ENCODE measurements at places on chromosomes 5 and 9.

DNA sequence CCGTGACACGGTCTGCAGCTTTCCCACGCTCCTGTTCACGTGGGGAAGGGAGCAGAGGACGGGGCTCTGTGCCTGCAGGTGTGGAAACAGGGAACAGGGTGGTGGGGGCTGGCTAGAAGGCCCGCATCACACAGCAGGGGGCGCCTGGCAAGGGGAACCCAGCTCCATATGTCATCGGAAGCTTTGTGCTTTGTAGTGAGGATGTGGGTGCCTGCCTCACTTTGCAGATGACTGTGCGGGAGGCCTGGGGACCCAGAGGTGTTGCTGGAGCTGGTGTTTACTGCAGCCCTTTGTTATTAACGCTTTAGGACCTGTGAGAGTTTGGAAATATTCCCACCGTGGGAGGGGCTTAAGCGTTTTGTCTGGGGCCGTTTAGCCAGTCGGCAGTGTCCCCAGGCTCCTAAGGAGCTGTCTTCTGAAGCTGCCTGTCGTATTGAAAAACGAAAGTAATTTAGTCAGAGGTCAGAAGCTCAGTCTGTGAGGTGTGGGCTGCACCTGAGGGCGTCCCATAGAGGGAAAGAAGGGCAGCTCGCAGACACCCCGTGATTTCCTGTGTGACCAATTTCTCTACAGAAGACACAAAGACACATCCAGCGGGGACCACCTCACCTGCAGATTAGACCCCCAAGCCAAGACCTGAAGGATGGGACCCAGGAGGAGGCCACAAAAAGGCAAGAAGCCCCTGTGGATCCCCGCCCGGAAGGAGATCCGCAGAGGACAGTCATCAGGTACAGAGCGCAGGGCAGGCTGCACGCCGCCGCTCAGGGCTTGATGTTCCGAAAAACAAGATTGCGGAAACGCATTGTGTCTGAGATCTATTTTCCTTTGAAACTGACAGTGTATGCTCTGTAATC is 9.1 kb downstream of the MAN1B1 start:
- DNase-seq = no peak

DNA sequence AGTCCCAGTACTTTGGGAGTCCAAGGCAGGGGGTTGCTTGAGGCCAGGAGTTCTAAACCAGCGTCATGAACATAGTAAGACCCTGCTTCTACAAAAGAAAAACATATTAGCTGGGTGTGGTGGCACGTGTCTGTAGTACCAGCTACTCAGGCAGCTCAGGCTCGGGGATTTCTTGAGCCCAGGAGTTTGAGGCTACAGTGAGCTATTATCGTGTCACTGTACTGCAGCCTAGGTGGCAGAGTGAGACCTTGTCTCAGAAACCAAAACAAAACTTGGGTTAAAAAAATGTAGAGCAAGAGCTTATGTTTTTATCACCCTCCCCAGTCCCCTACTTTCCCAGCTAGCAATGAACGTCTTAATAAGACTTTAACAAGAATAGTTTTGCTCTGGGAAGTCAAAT is 46.7 kb downstream of the UHRF2 start:
- DNase-seq = no peak

DNA sequence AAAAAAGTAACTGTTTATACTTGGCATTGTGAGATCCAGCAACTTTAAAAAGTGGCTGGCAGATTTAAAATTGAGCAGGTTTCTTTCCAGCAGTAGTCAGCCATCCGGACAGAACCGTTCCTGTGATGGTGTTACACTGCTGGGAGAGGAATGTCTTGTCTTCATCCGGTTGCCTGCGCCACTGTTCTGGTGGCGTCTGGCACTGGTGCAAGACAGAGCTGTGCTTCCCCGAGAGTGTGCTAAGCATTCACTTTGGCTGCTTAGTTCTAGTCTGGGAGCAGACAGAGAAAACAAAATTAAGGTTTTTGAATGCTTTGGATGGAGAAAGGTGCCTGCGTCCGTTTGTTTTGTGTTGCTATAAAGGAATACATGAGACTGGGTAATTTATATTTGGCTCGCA is 35.5 kb upstream of the CREBRF start:
- no peak for DNase-seq

DNA sequence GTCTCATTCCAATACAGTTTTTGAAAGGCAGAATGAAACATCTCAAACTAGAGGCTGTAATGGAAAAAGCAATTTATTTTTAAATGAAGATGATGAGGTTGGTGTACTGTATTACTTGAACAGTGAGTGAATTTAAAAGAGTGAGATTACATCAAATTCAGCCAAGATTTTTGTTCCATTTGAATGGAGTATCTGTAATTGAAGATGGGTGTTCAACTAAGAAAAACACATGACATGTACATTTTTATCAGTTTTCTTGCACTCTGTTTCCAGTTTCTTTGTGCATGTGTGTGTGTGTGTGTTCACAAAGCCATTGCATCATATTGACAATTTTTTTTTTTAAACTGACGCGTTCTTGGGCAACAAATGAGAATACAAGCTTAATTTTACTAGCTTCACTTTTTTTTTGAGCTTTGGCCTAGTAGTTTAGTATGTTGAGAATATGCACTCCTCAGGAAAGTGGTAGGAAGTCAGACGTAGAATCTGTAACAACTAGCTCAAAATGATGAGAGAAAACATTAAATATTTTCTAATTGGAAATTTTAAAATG is 243.5 kb downstream of the MAST4 start:
- no peak for DNase-seq

DNA sequence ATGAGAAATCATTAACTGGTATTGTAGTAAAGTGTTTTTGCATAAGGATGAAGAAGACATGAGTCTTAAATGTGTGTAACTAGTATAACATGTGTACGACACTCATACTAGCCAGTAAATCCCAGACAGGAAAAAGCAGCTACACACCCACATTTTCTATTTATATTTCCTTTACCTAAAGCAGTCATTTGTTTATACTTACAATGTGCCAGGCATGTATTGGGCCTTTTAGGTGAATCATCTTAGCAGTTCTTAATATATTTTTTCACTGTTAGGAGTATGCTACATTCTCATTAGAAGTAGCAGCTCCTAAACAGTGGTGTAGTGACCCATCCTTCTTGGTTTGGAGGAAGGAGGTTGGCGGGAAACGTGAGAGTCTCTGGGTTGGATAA is 55.8 kb upstream of the TMC1 start:
- DNase-seq = no peak

DNA sequence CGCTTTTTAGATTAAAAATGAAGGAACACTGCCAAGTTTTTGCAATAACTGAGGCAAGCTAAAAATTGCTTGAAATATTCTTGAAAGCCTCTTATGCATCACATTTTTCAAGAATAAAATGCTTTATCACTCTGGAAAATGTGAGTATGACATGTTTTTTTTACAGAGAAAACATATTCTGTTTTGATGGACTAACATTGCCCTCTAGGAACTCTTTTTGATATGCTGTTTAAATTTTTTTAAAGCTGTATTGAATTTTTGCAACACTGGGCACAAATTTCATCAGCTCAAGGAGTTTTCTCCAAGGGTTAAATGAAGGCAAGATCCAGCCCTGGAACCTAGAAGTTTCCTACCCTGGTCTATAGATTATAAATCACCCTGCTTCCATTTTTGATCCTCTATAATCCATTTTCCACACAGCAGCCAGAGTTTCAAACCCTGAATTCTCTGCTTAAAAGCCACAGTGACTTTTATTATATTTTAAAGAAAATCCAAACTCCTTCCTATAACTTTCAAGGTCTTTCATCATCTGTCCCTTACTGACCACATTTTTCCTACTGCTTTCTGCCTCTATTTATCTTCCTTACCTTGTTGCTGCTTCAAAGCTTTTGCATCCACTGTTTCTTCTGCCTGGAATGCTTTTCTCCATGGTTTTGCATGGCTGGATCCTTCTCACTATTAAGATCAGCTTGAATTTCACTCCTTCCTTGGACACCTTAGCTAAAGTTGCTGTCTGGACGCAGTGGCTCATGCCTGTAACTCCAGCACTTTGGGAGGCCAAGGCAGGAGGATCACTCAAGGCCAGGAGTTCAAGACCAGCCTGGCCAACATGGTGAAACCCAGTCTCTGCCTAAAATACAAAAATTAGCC is 60.9 kb downstream of the IL31RA start:
- DNase-seq = no peak

GRCh38 chr5:90899014-90899604 is 340.5 kb downstream of the ADGRV1 start:
- DNase-seq = no peak

DNA sequence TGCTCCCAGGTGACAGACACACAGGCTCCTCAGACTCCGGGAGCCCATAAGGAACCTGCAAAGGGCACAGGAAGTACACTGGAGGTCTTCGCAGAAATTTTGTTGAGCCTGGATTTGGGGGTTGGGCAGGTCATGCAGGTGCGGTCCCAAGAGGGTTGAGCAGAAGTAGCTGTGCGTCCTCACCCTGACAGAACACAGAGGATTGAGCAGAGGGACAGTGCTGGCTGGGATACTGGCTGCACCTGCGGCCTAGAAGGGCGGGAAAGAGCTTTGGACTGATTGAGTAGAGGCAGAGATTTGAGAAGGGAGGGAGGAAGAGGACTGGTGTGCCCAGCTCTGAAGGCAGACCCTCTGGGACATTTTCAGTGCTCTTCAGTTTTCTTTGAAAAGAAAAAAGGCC is 65.4 kb downstream of the PTPDC1 start:
- no peak for DNase-seq

GRCh38 chr5:173745123-173745522 is 128.7 kb upstream of the BOD1 start:
- no peak for DNase-seq

DNA sequence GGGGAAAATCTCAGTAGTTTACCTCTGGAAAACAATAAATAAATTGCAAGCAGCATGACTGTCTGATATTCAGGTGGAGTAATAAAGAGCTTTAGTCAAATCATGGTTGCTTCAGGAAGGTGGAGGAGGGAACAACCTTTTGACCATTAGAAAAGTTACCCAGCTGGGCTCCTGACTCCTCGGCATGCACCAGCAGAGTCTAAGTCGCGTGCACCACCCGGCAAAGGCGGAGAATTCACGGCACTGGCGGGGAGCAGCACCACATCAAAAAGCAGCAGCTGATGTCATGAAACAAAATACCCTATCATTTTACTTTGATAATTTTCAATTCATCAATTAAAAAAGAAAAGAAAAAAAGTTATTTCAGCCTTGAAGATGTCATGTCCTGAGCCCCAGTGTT is 34.6 kb downstream of the EBF1 start:
- DNase-seq = no peak

GRCh38 chr9:73911804-73912203 is 585.3 kb upstream of the RORB start:
- peak; percentile 24 for DNase-seq

GRCh38 chr5:150434464-150434863 is 15.1 kb downstream of the RPS14 start:
- peak; percentile 64 for DNase-seq

- DNase-seq = no peak
Observed at GRCh38 chr9:113501852-113502251, 38.3 kb downstream of the RGS3 start.

GRCh38 chr5:158560170-158560569 is 539.5 kb downstream of the EBF1 start:
- DNase-seq = no peak

DNA sequence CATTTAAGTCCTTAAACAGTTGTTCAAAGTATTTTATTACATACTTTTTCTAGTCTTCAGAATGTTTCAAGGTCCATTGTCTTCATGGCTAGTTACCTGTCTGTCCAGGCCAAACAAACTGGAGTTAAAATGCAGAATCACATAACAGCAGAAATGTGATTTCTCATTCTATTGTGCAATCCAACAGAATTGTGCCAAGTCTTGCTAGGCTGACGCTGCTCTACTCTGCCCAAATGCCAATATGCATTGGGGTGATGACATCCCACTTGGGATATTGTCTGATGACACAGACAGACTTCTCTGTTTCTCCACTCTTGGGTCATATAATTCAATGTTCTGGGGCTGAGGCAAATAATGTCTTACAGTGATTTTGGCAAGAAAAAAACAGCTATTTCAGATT is 5.2 kb upstream of the SLC22A5 start:
- no peak for DNase-seq

GRCh38 chr9:98121058-98121457 is 2.0 kb upstream of the TRIM14 start:
- DNase-seq = no peak

- DNase-seq = no peak
Observed at GRCh38 chr9:22976454-22976853, 529.8 kb downstream of the DMRTA1 start.

GRCh38 chr9:94607423-94607691 is 13.7 kb upstream of the FBP2 start:
- no peak for DNase-seq

DNA sequence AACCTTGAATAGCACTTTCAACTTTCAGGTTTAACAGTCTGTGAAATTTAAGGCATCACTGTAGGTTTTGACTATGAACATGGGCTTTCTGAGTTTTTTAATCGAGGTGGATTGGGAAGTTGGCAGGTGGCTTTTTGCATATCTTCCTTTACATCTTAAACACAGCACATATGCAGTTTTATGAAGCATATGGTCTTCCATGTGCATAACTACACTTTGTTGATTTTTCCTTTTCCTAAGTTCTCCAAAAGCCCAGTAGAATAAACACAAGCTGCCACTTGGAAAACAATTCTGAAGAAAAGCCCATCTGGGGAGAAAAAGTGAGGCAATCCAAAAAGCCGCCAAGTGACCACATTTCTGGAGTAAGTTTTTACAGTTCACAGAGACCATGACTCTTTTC is 236.5 kb upstream of the IL12B start:
- DNase-seq = no peak

DNA sequence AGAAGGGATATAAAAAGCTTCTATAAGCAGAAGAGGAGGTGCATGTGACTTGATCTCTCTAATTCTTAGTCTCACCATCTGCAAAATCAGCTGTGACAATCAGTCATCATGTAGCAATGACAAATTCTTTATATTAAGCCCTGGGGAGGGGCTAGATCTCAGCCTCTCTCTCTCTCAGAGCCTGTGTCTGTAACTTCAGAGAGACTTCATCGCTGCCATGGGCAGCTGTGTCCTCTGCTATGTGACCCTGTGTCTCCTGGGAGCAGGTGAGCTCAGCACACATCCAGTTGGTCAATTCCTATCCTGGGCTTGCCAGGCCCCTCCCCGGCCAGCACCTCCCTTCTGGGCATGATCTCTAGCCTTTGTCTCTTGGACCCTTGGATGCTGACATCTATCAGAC is 109.6 kb downstream of the ANKRD18B start:
- no peak for DNase-seq

GRCh38 chr9:69173891-69174615 is at the start of gene TJP2:
Gene TJP2 (plus strand): TSS chr9:69174277. CDS start chr9:69174373, 96 bp downstream.
- no peak for DNase-seq

DNA sequence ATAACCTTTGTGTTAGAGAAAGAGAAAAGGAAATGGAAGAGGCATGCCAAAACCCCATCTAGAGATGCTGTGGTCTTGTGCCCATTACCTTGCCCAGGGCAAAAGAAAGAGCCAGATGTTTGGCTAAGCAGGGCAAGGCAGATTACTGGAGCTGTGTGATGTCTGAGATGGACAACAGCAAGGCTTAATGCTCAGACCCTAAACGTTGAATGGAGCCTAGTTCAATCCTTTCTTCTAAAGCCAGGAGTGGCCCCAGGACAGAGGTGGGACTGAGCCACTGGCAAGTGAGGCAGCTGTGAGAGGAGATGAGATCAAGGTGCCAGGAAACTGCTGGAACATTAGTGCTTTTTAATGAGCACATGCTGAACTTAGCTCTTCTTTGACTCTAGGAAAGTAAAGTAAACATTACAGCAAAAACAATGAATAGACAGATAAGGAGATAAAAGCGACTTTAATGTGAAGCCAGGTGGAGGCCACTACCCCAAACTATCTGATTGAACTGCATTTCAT is 143.0 kb upstream of the EGFLAM start:
- no peak for DNase-seq

All from astrocyte of the cerebellum (primary cell).